ACHN (cell line): ENCODE measurements at places on chromosomes 16 and 17.

DNA sequence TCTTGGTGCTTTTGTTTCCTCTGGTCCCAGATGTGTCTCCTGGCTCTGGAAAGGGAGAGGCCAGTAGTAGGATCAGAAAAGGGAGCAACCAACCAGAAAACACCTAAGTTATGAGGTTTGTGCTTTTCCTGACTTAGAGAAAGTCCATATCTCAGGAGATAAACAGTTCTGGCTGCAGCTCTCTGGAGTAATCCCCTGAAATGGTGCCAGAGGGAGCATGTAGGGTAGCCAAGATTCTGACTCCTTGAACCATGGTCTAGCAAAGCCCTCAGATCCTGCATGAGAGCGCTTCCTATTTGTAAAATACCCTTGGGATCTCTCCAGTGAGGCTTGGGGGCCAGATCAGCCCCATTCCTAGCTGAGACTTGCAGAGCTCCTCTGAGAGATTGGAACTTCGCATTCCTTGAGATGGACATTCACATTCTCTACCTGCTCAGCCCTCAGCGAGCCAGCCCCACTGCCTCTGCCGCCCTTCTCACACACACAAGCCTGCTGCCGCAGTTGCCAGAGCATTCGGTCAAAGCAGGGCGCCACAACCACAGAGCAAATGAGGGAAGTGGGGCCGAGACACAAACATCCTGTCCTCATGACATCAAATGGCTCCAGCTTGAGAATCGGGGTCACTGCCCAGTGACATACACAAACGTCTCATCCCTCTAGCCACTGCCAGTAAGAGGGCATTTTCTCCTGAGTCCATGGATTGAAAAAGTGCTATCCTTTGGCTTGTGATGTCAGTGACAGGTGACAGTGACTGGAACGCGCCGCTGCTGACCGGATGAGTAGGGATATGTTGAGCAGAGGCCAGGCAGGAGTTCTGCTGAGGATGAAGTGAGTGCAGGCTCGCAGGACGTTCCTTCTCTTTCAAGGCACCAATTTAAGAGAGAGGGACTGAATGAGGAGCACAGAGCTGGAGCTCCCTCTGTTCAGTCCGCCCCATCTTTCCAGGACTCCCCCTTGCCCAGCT lies 5.0 kb downstream of the ABHD15 start:
- no peak for DNase-seq

GRCh38 chr17:81315129-81315884 lies 20.2 kb upstream of the SLC38A10 start:
- DNase-seq = no peak

DNA sequence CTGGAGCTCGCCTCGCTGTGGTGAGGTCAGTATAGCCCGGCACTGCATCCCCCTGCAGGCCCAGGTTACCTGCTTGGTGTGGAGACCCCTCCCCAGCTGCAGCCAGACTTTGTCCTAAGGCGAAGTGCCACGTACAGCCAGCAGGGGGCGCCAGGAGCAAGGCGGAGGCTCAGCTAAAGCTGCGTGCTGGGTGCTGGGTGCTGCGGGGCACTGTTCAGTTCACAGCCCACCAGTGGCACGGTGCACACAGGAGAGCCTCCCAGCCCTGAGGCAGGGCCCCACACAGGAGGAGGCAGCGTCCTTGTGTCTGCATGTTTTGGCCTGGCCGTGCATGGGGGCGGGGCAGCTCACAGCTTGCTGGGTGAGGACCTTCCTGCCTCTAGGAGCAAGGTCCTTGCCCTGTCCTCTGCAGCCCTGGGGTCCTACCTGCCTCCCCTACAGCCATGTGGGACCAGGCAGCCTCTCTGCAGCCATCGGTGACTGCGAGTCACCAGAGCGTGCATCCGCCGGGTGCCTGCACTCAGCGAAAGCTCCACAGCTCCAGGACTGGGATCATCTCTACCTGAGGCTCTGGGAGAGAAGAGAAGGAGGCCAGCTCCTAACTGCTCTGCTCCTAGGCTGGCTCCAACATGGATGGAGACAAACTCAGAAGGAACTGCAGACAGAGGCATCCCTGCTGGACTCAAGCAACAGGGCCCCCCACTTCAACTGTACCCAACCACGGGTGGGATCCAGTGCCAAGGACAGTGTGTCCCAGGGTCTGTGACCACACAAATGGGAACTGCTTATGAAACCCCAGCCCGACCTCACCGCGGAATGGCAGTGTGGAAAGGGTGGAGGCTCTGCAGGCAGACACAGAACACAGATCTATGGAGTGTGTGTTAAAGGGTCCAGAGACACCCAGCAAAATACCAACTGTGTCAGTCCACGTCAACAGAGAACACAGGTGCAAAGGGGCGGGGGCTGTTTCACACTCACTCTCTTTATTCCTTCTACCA lies 19.0 kb downstream of the SLC7A5 start:
- DNase-seq = peak; percentile 65

- DNase-seq = no peak
Measured at GRCh38 chr17:65900216-65900615, 291.7 kb downstream of the CEP112 start.

- DNase-seq = no peak
Measured at GRCh38 chr17:56943505-56944125, 17.2 kb downstream of the COIL start.

DNA sequence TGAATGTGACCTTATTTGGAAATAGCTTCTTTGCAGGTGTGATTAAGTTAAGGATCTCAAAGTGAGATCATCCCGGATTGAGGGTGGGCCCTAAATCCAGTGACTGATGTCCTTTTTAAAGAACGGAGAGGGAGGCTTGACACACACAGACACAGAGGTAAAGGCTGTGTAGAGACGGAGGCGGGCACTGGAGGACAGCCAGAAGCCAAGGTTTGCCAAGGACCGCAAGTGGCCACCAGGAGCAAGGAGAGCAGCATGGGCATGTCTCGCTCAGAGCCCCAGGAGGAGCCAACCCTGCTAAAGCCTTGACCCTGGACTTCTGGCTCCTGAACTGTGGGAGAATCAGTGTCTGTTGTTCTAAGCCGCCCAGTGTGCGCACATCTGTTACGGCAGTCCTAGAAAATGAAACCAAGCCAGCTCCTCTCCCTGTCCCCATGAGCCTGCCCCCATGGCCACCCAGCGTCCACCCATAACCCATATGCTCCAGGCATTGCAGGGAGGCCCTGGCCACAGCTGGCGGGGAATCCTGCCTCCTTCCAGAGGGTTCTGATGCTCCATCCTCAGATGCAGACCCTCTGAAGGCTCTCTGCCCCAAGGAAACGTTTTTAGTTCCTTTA lies 15.2 kb downstream of the CNGB1 start:
- peak; percentile 16 for DNase-seq

GRCh38 chr16:50684823-50685461 lies 3.8 kb upstream of the SNX20 start:
- DNase-seq = no peak

GRCh38 chr17:57945996-57946797 lies 9.0 kb downstream of the CUEDC1 start:
- peak; percentile 30 for DNase-seq

- DNase-seq = no peak
Measured at GRCh38 chr16:88702371-88703210, 3.6 kb downstream of the RNF166 start.

GRCh38 chr17:58513965-58514769 lies at the start of gene MTMR4:
Gene MTMR4 (minus strand): TSS chr17:58514638. CDS start chr17:58514407, 231 bp downstream.
- peak; percentile 88 for DNase-seq

GRCh38 chr17:28992185-28992584 lies 13.6 kb downstream of the SEZ6 start:
- no peak for DNase-seq

- no peak for DNase-seq
Measured at GRCh38 chr17:70071127-70071526, 3.9 kb upstream of the KCNJ16 start.

DNA sequence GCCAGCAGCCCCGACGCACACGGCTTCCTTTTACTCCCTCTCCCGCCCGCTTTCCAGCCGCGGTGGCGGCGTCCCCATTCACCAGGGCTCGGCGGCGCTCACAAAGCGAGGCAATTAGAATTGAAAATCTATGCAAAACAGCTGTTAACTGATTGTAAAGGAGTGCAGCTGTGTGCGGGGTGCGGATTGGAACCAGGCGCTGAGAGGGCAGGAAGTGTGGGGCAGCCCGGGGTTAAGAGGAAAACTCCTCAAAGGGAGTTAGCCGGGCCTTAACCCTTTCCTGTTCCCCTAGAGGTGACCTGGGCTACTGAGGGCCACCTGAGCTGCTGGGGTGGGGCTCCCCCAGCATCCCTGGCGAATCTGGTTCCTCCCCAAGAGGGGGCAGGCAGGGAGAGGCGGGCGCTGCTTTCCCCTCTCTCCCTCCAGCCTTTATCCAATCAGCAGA lies 5.8 kb upstream of the GSE1 start:
- no peak for DNase-seq

- DNase-seq = no peak
Measured at GRCh38 chr17:69711541-69711940, 297.0 kb downstream of the MAP2K6 start.

DNA sequence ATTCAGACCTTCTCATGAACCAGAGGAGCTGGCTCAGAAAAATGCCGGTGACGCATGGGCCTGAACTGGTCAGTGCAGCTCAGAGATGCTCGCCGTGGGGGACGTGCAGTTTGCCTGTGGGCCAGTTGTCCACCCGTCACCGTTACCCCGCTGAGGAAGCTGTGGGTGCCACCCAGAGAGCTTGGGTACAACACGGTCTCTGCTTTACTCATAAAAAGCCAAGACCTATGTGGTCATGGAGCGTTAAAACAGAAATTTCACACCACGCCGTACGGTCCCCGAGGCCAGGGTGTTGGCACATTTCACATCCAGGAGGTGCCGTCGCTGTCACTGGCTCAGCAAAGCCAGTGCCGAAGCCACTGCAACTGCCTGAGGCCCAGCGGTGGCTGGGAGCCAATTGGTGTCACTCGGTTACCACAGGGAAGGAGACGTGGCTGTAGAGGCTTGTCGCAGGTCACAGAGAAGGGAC lies 120.9 kb downstream of the METRNL start:
- no peak for DNase-seq

DNA sequence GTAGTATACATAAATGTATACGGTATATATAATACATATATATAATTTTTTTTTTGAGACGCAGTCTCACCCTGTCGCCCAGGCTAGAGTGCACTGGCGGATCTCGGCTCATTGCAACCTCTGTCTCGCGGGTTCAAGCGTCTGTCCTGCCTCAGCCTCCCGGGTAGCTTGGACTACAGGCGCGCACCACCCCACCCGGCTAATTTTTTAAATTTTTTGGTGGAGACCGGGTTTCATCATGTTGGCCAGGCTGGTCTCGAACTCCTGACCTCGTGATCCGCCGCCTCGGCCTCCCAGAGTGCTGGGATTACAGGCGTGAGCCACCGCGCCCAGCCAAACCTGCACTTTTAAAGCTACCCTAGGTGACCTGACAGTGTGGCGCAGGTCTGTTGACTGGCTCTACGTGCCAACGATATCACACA lies 745 bp downstream of the PAM16 start:
- no peak for DNase-seq

GRCh38 chr17:72683506-72684404 lies 408.7 kb downstream of the SLC39A11 start:
- peak; percentile 82 for DNase-seq

DNA sequence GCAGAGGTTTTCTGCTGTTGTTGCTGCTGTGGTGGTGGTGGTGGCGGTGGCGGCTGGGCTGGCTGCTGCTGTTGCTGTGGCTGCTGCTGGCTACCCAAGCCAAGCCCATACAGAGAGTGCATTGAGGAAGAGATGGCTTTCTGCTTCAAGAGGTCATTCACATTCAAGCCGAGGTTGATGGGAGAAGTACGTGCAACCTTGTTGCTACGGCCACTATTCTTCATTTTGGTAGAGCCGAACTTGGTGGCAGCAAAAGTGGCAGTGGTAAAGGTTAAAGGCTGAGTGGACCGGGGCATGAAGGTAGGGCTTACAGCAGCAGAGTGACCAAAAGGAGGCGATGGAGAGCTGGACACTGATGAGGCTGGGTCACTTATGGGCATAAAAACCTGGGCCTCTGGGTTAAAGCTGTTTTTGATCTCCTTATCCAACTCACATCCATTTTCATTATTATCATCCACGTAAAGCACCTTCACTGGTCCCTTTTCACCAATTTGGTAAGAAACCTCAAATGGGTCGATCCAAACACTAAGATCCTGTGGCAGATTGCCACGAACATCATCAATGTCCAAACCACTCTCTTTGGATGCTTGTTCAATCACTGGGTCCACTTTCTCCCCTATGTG lies 2.8 kb downstream of the TOB1 start:
- peak; percentile 62 for DNase-seq

GRCh38 chr16:50841081-50841886 lies 99.4 kb downstream of the CYLD start:
- no peak for DNase-seq

- DNase-seq = no peak
Measured at GRCh38 chr17:66865151-66865550, 30.2 kb downstream of the CACNG5 start.

DNA sequence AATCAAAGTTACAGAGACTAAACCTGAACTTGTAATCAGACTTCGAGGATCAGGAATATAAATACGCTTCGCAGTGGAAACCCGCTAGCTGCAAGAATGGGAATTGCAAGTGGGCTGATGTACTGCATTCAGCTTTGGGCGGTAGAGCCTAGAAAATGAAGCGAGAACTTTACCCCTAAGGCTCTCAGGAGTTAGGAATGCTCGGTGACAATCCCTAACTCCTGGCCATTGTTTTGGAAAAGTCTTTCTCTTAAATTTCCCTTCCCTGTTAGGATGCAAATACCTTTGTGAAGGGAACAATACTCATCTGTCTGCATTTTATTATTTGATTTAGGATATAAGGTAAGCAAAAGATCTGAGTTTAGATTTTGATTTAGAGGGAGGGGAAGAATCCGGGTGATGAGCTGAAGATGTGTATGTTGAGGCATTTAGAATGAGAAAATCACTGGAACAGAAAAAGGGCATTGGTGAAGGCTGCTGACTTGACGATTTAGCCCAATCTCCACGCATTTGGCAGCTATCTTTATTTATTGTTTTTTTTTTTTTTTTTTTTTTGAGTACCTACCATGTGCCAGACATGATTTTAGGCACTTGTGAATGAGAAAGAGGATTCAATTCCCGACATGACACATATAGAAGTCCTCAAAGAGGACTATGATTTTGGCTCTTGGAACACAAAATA lies 2.2 kb upstream of the TOX3 start:
- no peak for DNase-seq

DNA sequence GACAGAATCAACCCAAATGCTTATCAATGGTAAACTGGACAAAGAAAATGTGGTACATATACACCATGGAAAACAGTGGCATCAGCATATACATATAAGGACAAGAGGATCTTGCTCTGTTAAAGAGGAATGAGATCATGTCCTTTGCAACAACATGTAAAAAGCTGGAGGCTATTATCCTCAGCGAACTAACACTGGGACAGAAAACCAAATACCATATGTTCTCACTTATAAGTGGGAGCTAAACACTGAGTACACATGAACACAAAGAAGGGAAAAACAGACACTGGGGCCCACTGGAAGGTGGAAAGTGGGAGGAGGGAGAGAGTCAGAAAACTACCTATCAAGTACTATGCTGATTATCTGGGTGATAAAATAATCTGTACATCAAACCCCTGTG lies 447.3 kb upstream of the MAF start:
- no peak for DNase-seq

GRCh38 chr17:38421871-38422827 lies 6.1 kb upstream of the ARHGAP23 start:
- DNase-seq = no peak

GRCh38 chr16:82862057-82862456 lies 235.3 kb downstream of the CDH13 start:
- DNase-seq = no peak
